ENCODE measurements at places on chromosomes 2 and 18.

- DNase-seq = no peak
Measured at GRCh38 chr2:88852753-88853402, 161.4 kb downstream of the RPIA start.

GRCh38 chr2:37317746-37318145 lies 6.9 kb downstream of the PRKD3 start:
- DNase-seq = no peak

- DNase-seq = no peak
Measured at GRCh38 chr2:64832936-64833335, 156.3 kb upstream of the SLC1A4 start.

- no peak for DNase-seq
Measured at GRCh38 chr2:50612306-50612705, 419.6 kb downstream of the NRXN1 start.

DNA sequence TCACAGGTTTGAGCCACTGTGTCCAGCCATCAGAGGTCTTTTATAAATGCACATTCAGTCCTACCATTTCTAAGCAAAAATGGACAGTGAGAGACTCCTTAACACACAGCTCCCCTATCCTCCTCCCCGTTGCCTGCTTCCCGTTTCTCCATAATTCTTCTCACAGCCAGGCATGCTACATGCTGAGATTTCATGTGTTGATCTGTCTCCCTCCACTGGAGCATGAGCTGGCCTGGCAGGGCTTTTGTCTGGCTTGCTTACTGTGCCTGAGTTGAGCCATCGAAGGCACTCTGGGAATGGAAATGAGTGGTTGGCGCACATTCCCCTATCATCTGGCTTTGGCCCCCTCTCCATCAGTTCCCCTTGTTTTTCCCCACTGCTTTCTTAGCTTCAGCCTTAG lies 413.5 kb downstream of the PTPRM start:
- no peak for DNase-seq

DNA sequence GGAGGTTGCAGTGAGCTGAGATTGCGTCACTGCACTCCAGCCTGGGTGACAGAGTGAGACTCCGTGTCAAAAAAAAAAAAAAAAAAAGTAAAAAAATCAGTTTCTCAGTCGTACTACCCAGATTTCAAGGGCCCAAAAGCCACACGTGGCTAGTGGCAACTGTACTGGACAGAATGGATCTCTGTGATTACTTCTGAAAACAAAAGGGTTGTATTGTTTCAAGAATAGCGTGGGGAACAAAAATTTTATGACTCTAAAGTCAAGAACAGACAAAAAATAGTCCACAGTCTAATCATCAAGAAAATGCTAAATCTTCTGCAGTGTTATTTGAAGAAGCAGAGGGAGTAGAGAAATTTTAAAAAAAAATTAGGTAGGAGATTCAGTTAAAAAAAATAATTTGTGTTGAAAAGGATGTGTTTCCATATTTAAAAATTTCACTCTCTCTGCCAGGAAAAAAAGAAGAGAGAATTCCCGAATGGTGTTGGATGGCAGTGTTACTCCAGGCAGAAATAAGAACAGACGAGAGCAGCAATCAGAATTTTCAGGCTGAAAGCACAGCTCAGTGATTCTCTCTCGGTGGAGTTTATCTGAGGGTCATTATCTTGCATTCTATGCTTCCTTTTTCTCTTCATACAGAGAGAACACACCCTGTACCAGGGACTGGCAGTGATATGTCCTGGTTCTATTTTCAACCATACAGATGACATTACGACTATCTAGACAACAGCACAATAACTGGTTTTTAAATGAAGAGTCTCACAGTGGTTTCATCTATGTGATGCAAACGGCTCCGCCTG lies 61.8 kb downstream of the CABYR start:
- no peak for DNase-seq

DNA sequence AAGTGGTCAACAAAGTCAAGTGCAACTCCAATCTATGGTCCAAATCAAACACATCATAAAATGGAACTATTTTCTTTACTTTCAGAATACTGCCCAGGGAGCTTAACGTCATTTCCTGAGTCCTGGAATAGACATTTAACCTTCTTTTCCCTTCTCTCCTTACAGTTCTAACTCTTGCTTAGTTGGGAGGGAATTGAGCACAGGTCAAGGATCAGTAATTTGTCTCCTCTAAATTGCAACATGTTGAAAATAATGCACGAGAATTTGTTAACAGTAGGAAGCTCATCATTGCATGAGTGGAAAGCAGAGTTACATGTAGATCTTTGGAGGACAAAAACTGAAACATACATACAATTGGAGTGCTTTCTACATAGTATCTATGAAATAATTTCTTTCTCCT lies 87.7 kb downstream of the MEP1B start:
- DNase-seq = no peak

DNA sequence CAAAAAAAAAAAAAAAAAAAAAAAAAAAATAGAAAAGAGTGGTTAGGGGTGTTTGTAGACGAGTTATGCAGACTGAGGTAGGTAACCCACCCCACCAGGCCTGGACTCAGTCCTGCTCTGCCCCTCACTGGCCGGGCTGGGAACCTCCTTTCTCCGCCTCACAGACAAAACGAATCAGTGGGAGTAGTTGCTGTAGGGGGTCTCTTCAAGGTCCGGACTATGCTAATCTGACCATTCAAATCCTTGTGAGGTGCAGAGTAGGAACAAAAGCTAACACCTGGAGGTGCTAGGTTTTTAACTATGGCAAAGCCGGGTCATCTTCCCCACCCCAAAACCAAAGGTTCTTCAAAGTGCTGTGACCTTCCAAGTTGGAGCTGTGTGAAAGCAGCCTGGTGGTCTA lies 223.7 kb downstream of the SLC4A3 start:
- DNase-seq = no peak

DNA sequence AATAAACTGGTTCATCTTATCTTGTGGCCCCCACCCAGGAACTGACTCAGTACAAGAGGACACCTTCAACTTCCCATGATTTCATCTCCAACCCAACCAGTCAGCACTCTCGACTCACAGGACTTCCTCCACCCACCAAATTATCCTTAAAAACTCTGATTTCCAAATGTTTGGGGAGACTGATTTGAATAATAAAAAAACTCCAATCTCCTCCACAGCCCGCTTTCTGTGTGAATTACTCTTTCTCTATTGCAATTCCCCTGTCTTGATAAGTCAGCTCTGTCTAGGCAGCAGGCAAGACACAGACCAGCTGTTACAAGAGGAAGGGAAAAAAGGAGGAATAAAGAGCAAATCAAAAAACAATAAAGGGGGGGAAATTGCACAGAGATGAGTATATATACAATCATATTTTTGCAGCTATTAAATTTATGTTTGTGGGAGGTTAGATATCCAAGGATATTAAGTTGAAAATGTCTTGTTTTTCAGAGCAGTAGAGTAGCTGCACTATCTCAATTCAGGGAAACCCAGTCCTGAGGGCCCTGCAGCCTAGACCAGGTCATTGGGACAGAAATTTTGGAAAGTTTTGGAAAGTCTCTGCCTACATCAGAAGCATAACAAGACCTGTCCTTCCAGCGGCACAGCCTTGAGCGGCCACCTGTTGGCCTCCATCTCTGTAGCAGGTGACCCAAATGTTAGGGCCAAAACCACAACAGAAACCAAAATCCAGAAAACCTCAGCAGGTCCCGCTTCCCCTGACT lies 32.8 kb upstream of the SIGLEC15 start:
- DNase-seq = no peak

DNA sequence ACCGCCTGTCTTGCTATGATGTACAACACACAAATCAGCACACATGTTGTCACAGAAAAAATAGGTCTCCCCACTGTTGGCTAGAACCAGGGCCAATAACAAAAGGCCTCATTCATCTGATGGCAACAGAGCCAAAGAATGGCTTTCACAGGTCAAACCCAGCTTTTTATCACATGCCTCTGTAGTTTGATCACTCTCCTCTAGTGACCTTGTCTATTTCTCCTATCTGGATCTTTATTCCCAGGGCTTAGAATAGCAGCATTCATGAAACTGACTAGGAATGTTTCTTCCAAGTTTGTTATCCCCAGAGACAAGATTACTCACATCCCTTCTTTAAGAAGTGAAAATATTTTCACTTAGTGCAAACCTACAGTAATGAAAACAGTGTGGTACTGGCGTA lies 285.8 kb upstream of the GYPC start:
- DNase-seq = no peak

- no peak for DNase-seq
Measured at GRCh38 chr2:202491514-202491913, 115.4 kb downstream of the BMPR2 start.

- DNase-seq = no peak
Measured at GRCh38 chr2:239296020-239296932, 104.5 kb downstream of the HDAC4 start.

DNA sequence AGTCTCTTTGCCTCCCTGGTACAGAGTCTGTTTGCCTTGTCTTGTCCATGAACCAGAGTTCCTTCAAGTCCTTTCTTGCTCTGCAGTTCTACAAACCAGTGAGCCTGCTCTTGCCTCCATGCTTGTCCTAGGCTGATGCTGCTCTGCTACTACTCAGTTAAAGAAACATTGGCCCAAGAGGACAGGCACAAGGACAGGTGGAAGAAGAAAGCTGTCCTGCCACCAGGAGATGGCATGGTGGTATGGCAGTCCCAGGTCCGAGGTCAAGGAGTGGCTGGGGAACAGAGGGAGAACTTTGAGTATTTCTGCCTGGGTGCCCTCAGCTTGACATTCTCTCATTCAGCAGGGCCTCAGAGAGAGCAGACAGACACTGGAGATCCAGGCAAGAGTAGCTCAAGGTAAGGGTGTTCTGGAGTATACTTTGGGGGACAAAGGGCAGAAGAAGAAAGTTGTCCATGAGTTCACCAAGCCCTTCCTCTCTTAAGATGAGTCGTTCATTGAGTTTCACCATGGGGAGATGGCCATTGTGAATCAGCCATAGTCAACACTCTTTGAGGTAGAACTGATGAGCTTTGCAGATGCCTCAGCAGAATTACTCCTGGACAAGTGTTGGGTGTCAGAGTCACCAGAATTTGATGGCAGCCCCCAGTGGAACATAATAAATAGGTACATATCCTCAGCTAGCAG lies 20.4 kb downstream of the TTC32 start:
- no peak for DNase-seq

GRCh38 chr2:219461047-219461514 lies 26.4 kb downstream of the SPEG start:
- no peak for DNase-seq

- no peak for DNase-seq
Measured at GRCh38 chr18:5106730-5107129, 90.3 kb downstream of the AKAIN1 start.

GRCh38 chr2:105731511-105731910 lies 13.2 kb upstream of the NCK2 start:
- DNase-seq = no peak

- DNase-seq = peak; percentile 26
Measured at GRCh38 chr18:35616664-35617423, 35.3 kb downstream of the GALNT1 start.

GRCh38 chr18:11517704-11518103 lies 91.7 kb upstream of the SLC35G4 start:
- DNase-seq = no peak

DNA sequence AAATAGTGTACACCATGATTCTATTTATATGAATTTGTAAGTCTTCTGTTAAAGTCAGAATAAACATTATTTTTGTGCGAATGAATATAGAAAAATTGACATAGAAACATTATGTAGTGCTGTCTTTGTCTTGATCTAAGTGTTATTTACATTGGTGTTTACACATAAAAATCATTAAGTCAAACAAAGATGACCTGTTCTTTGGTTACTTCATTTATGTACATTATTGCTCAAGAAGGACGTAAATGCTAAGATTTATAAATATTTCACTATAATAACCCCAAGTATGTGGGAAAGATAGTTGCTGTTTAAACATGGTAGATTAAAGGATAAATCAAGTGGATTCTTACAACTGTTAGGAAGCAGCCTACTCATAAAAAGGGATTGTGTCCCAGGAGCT lies 536.8 kb upstream of the DSEL start:
- DNase-seq = no peak

DNA sequence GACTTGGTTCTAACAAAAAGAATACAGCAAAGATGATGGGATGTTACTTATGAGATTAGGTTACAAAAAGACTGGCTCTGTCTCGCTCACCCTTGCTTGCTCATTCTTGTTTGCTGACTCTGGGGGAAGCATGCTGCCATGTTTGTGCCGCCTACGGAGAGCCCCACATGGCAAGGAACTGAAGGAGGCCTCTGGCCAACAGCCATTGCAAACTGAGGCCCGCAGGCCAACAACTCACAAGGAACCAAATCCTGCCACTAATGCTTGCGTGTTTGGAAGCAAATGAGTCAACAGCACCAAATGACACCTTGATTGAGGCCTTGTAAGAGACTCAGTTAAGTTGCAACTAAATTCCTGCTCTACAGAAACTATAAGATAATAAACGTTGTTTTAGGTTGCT lies 297.6 kb upstream of the STON1 start:
- no peak for DNase-seq

DNA sequence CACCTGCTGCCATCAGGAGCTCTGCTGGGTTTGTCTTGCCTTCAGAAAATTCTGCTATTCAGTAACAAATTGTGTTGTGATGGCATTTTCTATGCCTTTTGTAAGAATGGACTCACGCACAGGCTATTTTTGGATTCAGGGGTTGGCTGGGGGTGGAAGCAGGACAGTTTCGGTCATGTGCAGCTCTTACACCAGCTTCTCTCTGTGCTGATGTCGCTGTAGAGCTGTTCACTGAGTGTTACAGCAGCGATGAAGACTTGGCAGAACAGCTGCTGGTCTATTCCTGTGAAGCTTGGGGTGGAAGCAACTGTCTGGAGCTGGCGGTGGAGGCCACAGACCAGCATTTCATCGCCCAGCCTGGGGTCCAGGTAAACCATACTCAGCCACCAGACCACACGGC lies 49.2 kb downstream of the TRPM8 start:
- no peak for DNase-seq

DNA sequence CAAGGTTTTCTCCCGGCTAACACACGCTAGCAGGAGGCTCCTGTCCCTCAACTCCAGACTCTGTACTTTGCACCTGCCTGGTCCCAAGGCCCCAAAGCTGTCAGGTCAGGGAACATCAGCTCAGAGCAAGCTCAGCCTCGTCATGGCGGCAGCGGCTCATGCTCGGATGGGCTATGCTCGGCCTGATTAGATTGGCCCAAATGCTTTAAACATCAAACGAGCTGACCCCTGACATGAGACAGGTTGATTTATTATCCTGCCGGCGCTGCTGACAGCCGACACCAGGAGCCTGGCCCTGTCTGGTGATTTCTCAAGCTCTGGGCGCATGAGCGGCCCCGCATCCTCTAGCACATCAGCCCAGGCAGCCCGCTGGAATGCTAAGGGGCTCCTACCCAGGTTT lies 436.4 kb downstream of the EIPR1 start:
- DNase-seq = no peak

DNA sequence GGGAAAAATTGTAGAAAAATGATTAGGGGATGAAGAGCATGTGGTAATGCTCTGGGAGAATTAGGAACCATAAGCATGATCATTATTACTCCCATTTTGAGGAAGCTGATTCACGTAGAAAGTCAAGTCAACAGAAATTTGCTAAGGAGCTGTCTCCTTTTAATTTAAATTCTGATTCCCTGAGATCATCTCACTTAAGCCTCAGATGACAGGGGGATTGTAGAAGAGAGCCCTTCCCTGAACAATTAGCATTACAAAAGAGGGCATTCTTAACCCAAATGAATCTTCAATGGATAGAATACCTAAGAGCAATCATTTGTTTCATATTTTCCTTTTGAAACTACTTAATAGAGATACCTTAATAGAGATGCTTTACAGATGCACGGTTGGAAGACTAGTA lies 267.9 kb downstream of the NYAP2 start:
- DNase-seq = no peak

- DNase-seq = no peak
Measured at GRCh38 chr2:240460781-240461431, 25.4 kb downstream of the GPC1 start.
